ENCODE measurements at places on chromosomes 1 and 21.

- DNase-seq: no peak
These were observed 1.8 kb downstream of the CTXND2 start for GRCh38 chr1:150888727-150889126.

DNA sequence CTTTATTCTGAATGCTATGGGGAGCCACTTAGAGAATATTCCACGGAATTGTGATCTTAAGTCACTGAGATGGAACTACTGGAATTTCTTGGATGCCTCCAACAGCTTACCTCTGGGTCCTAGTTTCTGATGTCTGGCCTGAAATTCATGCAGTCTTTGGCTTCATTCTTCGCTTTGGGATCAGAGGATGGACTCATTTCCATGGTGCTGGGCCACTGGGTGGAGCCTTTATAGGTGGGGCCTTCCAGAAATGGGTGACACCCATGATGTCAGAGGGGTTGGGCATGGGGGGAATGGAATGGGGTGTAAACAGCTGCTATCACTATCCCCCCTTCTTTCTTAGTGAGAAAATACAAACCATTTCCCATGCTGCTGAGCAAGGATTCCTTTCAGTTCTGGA, 73.7 kb upstream of the FGGY start:
- no peak for DNase-seq

GRCh38 chr1:192609110-192610079, 26.6 kb upstream of the RGS13 start:
- DNase-seq: no peak

DNA sequence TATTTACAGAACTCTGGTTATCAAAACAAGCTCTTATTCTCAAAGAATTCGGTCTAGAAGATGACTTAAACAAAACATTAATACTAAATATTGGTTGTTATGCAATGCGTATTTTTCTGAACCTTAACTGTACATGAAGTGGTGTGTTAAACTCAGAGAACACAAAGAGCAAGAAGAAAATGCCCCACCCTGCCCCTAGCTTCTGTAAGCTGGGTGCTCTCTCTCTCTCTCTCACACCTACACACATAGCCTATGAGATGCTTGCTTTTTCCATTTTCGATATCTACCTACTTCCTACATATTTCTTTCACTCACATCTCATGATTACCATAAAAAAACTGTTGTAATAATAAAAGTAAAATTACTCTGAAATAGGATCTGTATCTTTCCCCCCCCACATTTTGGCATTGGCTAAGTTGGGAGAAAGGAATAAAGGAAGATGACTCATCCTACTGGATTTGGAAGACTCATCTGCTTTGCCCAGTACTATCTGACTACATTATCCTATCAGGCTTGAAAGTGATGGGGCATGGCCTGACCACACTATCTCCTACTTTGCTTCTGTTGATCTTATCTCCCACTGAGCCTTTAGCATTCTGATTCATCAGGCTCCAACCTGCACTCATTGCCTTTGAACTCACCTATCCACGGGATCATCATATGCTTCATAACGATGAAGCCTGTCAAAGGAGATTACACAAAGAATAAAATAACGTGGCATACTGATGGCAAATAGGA, 2.9 kb downstream of the CRYZ start:
- DNase-seq: peak; percentile 33

GRCh38 chr1:205934788-205935187, 8.5 kb downstream of the SLC26A9 start:
- DNase-seq: no peak

DNA sequence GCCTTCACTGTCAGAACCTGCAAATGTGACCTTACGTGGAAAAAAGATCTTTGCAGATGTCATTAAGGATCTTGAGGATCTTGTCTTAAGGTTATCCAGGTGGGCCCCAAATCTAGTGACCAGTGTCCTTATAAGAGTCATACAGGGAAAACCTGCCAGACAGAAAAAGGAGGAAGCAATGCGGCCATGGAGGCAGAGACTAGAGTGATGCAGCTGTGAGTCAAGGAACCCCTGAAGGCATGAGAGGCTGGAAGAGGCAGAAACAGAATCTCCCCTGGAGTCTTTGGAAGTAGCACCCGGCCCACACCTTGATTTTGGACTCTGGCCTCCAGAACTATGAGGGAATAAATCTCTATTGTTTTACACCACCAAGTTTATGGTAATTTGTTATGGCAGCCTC, 36.5 kb upstream of the DNASE2B start:
- DNase-seq: no peak

DNA sequence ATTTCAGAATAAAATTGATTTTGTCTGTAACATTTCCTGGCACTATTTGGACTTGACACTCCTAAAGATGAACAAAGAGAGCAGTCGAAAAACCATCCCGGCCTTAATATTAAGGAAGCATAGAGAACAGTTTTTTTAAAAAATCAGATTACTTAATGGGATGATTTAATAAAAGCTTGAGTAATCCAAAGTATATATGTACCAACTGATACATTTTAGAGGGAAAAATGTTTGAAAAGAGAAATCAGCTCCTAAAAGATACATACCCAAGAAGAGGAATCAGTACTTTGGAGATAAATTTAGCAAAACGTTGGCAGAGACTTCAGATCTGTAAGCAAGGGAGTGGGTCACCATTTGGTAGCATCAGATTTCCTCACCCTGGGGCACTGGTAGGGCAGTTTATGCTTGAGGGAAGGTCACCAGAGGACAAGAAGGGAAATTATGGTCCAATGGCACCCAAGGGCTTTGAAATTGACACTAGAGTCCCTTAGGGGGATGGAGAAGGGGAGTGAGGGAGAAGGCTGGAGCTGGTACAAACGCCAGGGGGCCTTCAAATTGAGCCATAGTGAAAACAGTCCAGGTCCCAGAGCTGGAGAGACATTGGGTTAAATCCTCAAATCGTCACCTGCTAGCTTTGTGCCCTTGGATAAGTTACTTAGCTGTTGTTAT, 5.9 kb downstream of the SLAMF7 start:
- no peak for DNase-seq

- no peak for DNase-seq
These were observed 2.7 kb upstream of the LHX9 start for GRCh38 chr1:197914510-197914909.
